ENCODE measurements at places on chromosomes 3 and 15. TPM values are rescaled to one million over a fixed set of nuclear protein-coding genes. Genes with fewer than 3 reads are reported as not detected.

SLC30A4 gene
- 3.3 TPM for total RNA-seq

SLC12A1 gene
- not detected for total RNA-seq

ASB14 gene
- not detected for total RNA-seq

RHOA gene
- total RNA-seq, result 504 TPM

KIF15 gene
- 52.5 TPM for total RNA-seq

All from activated CD4-positive, alpha-beta memory T cell treated with anti-CD3 and anti-CD28 coated beads, Interleukin-2, amount 10 ng/mL, durations not matched to agents 7 days and 5 days (primary cell).